ENCODE measurements at places on chromosomes 7 and 10.

DNA sequence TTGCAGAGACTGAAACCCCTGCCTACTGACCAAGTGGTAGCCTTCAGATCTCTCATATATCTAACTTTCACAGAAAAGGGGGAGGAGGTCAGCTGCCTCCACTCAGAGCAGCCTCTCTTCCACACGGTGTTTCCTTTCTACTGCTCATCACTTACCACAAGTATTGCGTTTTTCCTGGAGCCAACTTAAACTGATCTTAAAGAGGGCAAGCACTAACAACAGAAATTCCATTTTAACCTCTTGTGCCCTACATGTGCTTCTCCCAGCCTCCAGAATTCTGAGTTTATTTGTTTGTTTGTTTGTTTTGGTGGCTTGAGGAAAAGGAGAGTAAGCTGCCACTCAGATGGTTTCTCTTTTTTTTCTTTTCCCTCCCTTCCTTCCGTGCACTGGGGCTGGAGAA lies 19.1 kb downstream of the SKIDA1 start:
- DNase-seq, result no peak

- DNase-seq, result no peak
Measured at GRCh38 chr7:8175929-8176369, 86.0 kb downstream of the ICA1 start.

DNA sequence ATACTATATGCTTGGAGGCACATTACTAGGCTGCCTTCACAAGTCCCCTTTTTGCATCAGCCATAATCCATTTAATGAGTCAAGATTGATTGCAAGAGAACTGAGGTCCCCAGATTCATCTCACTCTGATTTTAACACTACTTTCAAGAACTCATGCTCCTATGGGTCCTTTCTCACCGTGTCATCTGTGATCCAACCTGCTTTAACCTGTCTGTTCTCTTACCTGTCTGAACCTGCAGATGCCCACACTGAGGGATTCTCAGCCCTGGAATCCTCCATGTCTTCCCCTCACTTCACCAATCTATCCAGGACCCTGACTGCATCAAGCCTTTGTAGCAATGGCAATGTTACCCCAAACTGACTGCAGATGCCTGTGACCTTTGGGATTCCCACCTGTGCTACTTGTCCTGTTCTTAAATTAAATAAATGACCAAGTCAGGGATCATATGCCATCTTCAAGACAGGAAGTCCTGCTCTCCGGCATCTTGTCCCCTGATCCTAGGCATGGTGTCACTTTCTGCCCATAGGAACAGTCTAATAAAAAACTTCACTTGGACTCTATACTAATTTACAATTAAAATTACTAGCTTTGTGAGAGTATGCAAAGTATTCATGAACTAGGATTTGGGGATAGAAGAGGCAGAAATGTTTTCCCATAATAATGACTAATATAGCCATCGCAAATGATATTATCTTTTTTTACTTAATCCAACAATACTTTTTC lies 25.9 kb upstream of the GOT1 start:
- DNase-seq, result no peak

GRCh38 chr10:127159648-127160245 lies 36.6 kb downstream of the INSYN2A start:
- DNase-seq, result no peak

- DNase-seq, result no peak
Measured at GRCh38 chr7:7563813-7564212, 2.9 kb upstream of the MIOS start.

DNA sequence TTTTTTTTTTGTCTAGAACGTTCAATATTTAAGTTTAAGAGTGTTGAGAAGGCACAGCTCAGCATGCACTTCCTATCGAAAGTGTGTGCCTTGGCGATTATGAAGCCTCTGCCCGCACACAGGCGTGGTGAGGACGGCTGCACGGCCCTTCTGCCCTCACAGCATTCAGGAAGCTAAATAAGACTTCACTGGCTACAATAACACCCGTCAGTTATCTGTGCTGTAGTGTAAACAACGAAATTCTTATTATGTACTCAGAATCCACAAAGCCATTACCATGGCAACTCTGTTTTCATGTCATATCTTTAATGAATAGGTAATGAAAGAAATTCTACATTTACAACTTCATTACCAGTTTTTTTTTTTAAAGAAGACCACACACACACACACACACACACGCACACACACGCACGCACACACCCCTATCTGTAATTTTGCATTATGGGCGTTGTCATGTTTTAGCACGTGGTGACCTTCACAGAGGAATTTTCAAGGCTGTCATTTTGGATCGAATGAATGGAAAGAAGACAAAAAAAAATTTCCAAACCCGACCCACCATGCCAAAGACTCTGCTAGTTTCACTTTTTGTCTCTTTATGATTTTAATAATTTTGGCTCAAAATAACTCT lies 254.8 kb upstream of the CTBP2 start:
- DNase-seq, result no peak

GRCh38 chr7:18408461-18408860 lies 87.1 kb upstream of the HDAC9 start:
- DNase-seq, result no peak

DNA sequence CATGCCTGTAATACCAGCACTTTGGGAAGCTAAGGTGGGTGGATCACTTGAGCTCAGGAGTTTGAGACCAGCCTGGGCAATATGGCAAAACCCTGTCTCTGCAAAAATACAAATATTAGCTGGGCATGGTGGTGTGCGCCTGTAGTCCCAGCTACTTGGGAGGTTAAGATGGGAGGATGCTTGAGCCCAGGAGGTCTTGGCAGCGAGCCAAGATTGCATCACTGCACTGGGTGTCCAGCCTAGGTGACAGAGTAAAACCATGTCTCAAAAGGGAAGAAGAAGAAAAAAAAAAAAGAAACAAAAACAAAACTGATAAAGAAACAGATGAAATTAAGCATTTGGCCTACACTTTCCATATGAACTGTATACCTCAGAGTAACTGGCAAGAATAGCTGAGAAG lies 319.2 kb downstream of the PARD3 start:
- DNase-seq, result no peak

DNA sequence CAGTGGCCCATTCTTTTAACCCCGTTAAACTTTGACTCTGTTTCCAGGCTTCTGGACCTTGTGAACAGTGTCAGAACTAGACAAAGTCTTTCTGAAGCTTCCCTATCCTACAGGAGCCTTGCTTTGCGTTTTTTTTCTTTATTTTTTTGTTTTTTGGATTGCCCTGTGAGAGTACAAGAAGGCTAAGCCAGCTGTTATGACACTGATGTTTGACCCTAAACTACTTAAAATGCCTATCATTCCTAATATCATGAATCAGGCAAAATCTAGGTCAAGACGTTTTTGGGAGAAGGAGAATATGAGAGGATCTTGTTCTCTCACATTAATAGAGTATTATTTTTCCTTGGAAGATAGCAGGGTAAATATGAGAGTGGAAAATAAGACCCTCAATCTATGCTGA lies 79.8 kb downstream of the EPDR1 start:
- no peak for DNase-seq

DNA sequence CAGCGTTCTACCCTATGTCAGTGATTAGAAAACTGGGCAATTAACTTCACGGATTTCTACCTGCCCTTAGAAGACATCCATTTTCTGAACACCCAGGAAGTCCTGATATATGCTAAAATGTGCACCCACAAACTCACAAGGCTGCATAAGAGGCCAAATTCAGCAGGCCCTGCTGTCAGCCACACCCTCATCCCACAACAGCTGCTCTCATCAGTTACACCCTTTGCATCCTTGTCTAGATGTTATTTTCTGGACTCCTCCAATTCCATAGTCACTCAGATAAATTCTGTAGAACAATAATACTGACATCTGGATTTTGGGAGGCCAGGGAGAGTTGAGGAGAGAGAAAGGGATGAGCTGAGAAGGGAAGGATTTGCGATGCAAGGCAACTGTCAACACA lies 208.9 kb downstream of the TAX1BP1 start:
- DNase-seq, result no peak

DNA sequence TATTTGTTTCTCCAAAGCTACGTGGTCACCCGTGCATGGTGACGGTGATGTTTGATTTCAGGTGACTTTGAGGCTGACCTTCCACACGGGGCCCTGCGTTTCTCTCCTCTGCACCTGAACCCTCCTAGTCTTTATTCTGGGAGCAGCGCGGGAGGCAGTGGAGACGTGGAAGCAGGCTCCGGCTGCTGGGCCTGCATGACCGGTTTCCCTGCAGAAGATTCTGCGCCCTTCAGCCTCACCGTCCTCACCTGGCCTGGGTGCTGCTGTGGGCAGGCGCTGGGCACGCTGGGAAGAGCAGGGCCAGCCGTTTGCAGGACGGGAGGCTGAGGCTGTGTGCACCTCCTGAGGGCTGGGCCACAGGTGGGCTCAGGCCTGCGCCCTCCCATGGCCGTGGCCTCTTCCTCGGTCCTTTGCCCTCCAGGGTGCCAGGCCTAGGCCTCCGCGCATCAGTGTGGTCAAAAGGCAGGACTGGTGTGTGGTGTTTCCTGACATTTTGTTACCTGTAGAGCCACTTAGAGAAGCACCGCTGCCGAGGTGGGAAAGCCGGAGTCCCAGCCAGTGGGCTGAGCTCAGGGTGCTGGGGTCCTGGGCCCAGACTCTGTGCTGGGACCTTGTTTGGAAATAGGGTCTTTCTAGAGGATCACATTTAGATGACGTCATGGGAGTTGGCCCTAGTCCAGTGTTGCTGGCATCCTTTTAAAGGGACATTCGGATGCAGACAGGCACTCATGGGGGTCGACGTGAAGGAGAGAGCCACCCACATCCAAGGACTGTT lies 478.3 kb downstream of the DNAJB6 start:
- no peak for DNase-seq

DNA sequence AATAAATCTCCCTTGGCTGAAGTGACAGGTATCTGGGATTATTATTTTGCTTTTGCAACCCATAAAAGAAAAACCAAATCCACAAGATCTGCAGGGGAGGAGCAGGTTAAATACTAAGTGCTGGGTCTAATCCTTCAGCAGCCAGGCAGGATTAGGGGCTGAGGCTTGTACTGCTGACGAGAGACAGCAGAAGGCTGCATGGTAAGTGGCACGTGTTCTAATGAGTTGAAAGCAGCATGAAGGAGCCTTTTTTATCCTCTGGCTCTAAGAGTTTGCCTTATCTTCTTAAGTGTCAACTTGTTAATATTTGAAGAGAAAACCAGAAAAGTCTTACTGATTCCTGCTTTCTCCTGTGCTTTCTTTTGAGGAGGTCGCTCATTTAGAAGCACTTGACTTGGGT lies 50.0 kb downstream of the LYZL2 start:
- DNase-seq, result no peak

DNA sequence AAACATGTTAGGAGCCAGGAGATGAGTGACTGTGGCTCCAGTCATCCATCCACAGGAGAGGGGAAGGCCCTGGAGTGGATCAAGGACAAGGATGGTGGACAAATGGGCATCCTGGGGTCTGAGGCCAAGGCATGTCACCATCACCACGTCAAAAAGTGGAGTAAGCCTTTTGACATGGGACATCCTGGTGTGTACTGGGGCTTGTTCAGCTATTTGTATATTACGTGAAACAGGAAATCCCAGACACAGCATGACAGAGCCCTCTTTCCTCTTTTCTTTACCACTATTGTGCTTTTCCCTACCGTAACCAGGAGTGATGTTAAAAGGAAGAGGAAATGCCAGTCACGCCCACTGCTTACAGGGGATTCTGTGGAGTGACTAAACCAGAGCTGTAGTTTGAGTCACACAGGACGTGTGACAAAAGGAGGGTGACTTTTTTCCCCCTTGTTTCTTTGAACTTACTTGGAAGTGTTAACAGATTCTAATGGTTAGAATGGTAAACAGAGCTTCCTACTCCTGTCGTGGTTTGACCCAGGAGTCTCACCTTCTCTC lies 15.4 kb downstream of the ACSL5 start:
- DNase-seq, result peak; percentile 58

- no peak for DNase-seq
Measured at GRCh38 chr10:59910867-59911266, 4.5 kb upstream of the CCDC6 start.

GRCh38 chr7:26813432-26813831 lies 51.0 kb downstream of the SKAP2 start:
- no peak for DNase-seq
